ENCODE measurements at places on chromosomes 16 and 17.

- DNase-seq, result no peak
Measured at GRCh38 chr17:69959283-69959682, 115.7 kb upstream of the KCNJ16 start.

DNA sequence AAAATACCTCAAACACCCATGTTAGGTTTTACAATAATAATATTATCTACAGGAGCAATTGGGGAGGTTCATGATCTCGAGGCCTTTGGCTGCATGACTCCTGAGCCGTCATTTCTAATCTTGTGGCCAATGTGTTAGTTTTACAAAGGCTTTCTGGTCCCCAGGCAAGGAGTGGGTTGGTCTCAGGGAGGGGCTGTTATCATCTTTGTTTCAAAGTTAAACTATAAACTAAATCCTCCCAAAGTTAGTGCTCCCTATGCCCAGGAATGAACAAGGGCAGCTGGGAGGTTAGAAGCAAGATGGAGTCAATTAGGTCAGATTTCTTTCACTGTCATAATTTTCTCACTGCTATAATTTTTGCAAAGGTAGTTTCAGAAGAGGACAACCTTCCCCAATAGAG lies 9.1 kb upstream of the CCL5 start:
- DNase-seq, result no peak

GRCh38 chr17:71437166-71437565 lies 683.7 kb upstream of the SOX9 start:
- DNase-seq, result no peak

DNA sequence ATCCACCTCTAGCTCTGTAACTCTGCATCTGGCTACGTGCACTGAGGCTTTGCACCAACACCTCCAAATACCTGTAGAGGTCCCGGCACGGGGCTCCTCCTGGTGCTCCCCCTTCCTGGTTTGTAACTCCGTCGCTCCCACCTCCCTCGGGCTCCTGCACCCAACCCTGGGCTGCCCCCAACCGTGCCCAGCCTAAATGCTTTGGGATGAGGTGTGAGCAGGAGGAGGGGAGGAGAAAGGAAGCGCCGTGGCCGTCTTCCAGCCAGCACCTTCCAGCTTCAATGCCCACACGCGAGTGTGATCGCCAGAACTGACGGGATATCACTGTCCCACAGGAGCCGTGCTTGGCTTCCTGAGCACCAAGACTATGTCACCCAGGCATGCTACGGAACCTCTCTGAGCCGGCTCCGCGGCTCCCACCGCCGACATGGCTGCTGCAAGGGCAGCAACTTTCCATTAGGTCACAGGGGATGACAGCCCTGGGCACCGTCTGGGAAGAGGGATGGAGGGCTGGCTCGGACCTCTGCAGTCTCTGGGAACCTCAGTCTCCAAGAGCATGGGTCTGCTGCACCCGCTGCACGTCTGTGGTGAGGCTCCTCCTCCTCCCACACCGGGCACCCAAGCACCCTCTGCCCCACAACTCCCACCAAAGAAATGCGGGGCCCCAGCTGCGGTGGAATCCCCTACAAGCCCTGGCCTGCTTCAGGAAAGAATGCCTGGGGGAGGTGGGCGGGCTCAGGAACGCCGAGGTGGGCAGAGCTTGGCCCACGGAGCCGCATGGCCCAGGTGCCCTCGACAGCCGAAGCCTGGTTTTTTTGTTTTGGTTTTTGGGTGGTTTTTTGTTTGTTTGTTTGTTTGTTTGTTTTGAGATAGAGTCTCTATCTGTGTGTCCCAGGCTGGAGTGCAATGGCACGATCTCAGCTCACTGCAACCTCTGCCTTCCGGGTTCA lies 6.4 kb upstream of the SLC38A10 start:
- DNase-seq, result no peak

DNA sequence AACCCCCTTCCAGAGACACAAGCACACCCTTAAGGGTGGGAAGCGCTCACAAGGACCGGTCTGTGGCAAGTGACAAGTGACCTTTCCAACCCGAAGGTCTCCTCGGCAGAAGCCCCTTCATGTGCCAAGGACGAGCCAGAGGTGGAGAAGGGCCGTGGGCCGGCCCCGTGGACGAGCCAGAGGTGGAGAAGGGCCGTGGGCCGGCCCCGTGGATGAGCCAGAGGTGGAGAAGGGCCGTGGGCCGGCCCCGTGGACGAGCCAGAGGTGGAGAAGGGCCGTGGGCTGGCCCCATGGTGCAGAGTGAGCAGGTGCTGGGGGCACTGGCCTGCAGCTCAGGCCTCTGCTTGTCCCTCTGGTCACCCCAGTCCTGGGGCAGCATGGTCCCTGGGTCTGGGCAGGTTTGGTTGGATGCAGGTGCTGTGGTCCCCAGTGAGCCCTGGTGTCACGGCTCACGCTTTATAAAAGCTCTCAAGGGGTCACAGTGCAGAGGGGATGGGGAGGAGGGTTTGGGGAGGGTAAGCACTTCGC lies 45.6 kb downstream of the CBFA2T3 start:
- no peak for DNase-seq

- DNase-seq, result no peak
Measured at GRCh38 chr17:48970865-48971687, 2.7 kb upstream of the GIP start.

DNA sequence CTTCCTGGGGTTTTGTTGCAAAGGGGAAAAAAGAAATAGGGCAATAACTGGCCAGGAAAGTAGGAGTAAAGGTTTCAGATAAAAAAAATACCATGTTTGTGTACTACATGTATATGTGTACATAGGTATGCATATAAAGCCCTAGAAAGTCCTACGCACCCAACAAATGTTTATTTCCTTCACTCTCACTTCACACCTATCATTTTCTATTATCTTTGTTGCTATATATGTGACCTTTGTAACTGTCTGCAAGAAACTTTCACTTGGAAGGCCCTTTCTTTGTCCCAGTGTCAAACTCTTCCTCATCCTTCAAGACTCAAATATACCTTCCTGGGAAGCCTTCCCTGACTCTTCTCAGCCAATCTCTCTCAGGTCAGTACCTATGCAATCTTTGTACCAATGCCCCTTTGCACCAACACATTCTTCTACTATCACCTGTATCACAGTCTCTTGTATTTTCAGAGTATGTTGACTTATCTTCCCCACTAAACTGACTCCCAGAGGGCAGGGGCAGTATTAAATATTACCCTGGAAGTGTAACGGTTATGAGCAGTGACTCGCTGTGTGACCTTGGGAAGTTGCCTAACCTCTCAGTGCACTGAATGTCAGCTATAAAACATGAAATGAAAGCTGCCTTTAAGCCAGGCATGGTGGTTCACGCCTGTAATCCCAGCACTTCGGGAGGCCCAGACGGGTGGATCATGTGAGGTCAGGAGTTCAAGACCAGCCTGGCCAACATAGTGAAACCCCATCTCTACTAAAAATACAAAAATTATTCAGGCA lies 6.5 kb downstream of the XPO6 start:
- DNase-seq, result no peak

GRCh38 chr16:29962344-29962994 lies 590 bp downstream of the TMEM219 start:
- DNase-seq, result no peak

GRCh38 chr16:28597692-28598261 lies 927 bp upstream of the SULT1A2 start:
- no peak for DNase-seq

DNA sequence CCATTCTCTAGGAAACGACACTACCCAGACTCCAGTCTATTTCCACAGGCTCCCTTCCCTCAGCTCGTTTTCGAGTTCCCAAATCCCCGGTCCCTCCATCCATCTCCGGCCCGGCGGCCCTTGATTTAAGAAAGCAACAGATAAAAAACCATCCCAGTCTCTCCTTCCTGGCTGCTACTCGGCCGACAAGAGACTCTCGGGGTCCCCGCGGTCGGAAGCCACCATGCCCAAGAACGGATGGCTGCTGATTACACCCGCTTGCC lies 182 bp downstream of the RPL26 start:
- DNase-seq, result no peak

GRCh38 chr17:44004077-44004760 lies at the start of gene NAGS:
Gene NAGS, plus strand, starts transcription at chr17:44004622. Its CDS starts 42 bp downstream, at chr17:44004664.
- DNase-seq, result no peak

GRCh38 chr17:64061178-64061898 lies 40.9 kb upstream of the ICAM2 start:
- peak; percentile 22 for DNase-seq

GRCh38 chr17:5416901-5417300 lies 2.6 kb downstream of the NUP88 start:
- DNase-seq, result no peak

- DNase-seq, result no peak
Measured at GRCh38 chr16:12188935-12189249, 212.4 kb downstream of the SNX29 start.

DNA sequence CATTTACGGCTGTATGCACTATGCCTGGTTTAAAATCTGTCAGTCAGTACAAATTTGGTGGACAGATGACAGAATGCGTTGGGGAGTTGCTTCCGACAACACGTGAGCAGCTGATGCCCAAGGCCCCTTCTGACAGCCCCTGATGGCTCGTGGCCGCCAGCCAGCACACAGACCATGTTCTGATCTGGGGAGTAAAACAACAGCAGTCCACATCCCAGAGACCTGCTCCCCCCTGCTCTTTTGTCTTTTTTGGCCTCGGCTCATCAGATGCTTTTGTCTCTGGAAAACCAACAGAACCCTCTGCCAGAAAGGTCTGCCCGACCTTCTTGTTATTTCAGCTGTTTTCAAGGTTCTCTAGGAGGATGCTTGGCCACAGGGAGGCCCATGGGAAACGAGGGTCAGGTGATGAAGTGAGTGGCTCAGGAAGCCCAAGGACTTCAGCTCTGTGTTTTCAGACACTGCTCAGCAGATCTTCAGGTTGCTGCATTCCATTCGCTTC lies 10.8 kb downstream of the ARSG start:
- DNase-seq, result no peak

DNA sequence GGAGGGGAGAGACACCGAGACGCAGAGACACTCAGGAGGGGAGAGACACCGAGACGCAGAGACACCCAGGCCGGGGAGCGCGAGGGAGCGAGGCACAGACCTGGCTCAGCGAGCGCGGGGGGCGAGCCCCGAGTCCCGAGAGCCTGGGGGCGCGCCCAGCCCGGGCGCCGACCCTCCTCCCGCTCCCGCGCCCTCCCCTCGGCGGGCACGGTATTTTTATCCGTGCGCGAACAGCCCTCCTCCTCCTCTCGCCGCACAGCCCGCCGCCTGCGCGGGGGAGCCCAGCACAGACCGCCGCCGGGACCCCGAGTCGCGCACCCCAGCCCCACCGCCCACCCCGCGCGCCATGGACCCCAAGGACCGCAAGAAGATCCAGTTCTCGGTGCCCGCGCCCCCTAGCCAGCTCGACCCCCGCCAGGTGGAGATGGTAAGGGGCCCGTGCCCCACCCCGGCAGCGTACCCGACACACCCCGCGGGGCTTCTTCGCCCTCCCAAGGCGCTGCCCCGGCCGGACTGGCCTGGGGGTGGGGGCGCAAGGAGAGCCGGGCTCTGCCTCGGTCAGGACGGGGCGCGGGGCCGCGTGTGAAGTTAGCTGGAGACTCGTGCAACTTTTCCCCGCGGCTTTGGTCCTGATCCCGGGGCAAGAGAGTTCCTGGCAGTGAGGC lies 427 bp downstream of the PPP1R1B start:
- DNase-seq, result no peak

- no peak for DNase-seq
Measured at GRCh38 chr16:60651346-60651745, 1384.9 kb downstream of the CDH8 start.

DNA sequence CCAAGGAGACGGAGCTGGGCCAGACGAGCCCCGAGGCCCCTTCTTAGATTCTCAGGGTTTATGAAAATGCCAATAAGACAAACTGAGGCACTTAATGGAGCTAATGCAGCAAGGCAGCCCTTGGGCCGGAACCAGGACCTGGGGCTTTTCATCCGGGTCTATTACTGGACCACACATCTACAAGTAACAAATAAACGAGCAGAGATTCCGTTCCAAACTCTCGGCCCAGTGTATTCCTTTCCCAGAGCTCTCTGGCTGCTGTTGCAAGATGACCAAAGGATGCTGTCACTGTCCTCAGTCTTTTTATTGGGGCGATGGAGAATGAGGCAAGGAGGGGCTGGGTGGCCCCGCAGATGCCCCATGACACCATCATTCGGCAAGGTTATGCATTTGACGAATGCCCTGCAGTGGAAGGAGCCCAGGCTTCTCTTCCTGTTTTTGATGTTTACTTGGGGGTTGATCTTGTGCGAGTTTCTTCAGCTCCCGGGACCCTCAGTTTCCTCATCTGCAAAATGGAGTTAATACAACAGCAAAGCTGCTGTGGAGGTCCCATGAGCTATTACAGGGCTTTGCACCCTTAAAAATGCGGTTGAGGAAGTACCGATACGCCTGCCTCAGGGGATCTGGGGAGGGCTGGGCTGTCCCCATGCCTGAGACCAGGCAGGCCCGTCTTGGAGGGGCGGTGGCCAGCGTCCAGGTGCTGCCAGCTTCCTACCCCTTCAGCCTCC lies 1.1 kb upstream of the NTN1 start:
- DNase-seq, result no peak

- no peak for DNase-seq
Measured at GRCh38 chr16:48180868-48181480, 25.2 kb upstream of the ABCC12 start.
